ENCODE measurements at places on chromosomes 5 and 9. TPM values are rescaled to one million over a fixed set of nuclear protein-coding genes. Genes with fewer than 3 reads are reported as not detected.

KLHL3 gene
- 9.4 TPM for total RNA-seq

KDM3B gene
- total RNA-seq, result 104 TPM

NUTM2G gene
- total RNA-seq, result not detected

DNA sequence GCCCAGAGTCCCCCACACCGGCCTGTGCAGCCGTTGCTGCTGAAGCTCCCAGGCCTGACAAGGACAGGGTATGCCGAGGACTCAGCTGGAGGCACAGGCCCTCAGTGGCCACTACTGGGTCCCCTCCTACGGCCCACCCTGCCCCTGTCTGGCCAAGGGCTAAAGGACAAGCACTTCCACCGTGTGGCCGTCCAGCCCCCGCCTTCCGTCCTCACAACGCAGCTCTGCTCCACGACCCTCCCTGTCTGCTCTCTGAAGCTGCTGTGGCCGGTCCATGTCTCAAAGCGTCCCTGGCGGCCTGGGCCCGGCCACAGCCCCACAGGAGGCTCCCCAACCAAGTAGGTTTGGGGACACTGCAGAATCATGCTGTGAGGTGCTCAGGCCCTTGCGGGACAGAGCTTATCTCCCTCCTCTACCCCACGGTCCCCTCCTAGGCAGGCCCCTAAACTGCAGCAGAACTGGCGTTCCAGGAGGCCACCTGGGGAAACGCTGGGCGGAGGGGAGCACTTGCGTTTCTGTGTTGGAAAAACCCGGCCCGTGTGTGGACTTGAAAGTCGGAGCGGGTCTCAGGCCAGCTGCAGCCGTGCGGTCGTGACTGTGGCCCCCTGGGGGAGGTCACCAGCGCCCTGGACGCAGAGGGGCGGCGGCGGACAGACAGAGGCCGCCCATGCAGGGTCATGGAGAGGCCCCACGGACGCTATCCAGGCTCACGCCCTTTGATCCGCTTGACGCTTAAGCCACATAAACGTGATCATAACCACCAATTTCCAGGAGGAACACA lies 45.6 kb downstream of the NKD2 start:
- no peak for DNase-seq

- no peak for DNase-seq
Observed at GRCh38 chr9:81622471-81623255, 66.7 kb downstream of the TLE1 start.

DNA sequence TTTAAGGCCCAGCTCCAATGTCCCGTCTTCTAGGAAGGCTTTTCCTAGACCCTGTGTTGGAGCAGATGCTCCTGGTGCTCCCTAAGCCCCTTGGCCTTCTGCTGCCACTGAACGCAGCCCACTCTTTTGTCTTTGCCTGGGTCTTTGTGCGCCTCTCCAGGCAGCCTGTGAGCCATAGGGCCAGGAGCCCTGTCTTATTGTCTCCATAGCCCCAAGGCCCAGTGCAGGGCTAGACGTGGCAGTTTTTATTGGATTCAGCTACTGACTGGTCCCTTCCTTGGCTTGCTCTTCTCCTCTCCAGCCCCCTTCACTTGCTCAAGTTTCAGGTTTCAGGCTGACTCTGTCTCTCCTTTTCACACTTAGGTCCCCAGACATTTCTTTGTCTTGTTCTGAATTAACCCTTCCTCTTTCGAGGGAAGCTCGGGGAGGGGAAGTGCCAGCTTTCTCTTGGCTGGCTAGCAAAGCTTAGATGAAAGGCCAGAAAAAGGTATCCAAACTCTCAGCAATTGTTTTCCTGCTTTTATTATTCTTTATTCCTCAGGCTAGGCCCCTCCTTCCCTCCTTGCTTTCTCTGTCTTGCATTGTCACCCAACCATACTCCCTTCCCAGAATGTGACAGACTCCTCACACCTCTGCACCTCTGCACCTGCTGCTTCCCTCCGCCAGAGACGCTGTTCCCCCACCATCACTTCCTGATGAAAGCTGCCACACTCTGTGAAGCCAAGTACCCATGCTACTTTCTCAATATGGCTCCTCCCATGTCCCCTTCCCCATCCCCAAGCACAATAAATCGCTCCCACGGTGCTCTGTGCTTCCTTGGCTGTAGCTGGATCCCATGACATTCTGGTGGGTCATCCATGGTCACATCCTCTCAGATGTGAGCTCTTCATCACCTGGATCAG lies 101.6 kb upstream of the CPEB4 start:
- no peak for DNase-seq

DNA sequence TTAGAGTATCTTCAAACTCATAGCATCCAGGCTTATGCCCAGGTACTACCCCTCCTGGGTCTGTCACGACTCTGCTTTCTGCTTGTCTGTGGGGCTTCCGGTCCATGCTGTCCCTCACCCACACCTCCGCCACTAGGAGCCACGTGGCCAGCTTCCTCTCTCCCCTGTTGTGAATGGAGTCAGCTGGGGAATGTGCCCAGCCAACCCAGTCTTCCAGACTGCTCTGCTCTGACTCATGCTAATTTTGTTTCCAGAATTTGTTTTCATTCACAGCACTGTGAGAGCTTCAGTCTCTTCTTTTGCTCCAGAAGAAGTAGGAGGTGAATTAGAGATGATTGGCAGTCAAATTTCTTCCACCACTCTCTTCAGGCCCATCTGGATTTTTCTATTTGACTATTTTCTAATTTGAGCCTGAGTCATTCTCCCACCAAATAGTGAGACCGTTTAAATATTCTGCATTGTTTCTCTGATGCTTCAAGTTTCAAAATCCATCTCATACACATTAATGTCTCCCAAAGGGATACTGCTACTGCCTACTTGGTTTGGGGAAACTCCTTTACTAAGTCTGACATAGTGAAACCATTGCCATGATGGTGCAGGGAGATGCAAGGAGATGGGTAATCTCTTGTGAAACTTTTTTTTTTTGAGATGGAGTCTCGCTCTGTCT lies 424.1 kb upstream of the KIF2A start:
- DNase-seq, result no peak

GRCh38 chr5:134503937-134504437 lies 21.5 kb upstream of the JADE2 start:
- no peak for DNase-seq
